Left ventricle myocardium inferior (tissue), 1 donor: ENCODE measurements at places on chromosomes 4 and X. TPM values are rescaled to one million over a fixed set of nuclear protein-coding genes. Genes with fewer than 3 reads are reported as not detected.
A peak's percentile ranks its signal among the peaks of the same experiment; 100 is the strongest.

DNA sequence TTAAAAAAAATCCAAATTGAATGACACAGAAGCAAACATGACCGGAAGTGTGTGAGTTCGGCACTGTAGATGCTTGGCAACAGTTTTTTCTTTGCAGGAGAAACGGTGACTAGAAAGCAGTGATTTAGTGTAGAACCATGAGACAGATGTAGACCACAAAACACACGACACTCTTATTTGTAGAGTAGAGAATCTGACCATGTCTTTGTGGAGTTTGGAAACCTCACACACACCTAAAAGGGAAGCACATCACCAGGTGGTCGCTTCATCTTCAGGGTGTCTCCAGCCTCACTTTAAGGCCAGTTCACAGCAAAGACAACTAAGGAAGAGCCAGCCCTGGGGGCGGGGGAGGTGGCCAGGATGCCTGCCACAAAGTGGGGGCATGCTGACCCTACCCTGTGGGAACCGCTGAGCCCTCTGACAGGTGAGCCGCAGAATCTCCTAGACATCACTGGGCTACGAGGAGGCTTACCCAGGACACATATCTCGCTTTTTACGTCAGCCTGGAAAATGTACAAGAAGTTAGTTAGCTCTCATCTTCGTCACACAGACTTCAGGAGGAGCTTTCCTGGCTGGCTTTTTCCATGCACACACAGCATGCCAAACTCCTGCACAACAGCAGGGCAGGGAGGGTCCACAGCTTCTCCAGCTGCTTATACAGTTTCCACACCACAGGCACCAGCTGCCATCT lies 64.4 kb upstream of the PDLIM3 start:
- no peak for DNase-seq
- H3K27me3 ChIP-seq: no peaks in the 10 kb centered on the region
- H3K27ac ChIP-seq: peak overlapping the region; percentile 70
- H3K4me1 ChIP-seq: peaks cover 48% of the 10 kb centered on the region
- H3K36me3 ChIP-seq: peaks cover 27% of the 10 kb centered on the region
- no peak overlapping the region for H3K4me3 ChIP-seq

- H3K27me3 ChIP-seq: no peaks in the 10 kb centered on the region
- H3K4me3 ChIP-seq: no peak overlapping the region
- no peaks in the 10 kb centered on the region for H3K4me1 ChIP-seq
- H3K36me3 ChIP-seq: no peaks in the 10 kb centered on the region
- no peak overlapping the region for H3K27ac ChIP-seq
These were observed 76.9 kb upstream of the PPARGC1A start for GRCh38 chr4:23966725-23967124.

DNA sequence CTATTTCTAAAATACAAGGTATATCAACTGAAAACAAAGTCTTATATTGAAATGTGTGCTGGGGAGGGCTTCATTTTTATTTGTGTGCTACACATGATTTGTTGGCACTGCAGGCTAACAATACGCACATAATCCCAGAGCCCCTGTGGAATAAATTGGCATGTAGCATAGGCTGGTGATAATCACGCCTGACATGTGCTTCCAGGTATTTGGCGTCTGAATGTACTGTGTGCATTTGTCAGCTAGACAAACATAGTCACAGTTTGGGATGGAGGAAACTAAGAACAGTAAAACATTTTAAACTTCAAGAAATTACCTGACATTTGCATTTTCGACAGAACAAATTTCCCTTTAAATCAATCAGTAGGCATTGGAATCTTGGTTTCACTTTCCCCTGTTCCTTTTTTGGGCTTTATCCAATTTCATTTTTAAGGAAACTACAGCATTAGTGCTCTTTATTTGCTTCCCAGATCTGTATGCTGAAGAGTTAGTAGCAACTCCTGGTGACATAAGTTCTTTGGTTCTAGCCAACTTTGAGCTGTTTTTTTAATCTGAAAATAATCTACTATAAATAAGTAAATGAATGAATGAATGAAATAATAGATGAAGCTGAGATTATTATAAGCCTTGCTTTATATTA lies 472.3 kb downstream of the PDHA2 start:
- no peak for DNase-seq
- no peaks in the 10 kb centered on the region for H3K27me3 ChIP-seq
- H3K27ac ChIP-seq: no peak overlapping the region
- peak overlapping the region; percentile 40 for H3K4me3 ChIP-seq

DNA sequence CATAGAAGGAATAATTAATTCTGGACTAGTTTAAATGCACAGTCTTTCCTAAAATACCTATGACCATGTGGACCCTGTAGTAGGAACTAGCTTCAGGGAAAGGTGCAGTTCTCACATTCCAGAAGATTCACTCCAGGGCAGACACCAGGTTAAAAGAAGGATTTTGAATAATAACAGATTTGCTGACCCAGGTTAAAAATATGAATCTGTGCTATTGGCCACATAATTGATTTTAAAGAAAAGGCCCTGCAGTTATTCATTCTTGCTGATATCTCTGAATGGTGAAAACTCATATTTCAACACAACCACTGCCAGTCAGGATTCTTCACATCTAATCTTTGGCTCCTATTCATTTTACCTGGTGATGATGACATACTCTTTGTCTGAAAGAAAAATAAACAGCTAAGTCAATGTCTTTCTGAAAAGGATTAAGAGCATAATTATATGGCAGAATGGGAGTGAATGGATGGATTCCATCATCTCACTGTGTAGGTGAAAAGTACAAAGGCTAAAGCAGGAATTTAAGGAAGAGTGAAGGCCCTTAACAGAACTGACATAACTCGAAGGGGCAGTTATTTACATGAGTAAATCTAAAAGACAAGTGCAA lies 432.8 kb downstream of the PDGFC start:
- no peak for DNase-seq
- no peak overlapping the region for H3K27ac ChIP-seq
- H3K4me3 ChIP-seq: no peak overlapping the region
- no peaks in the 10 kb centered on the region for H3K27me3 ChIP-seq
- H3K36me3 ChIP-seq: no peaks in the 10 kb centered on the region
- no peaks in the 10 kb centered on the region for H3K4me1 ChIP-seq

DNA sequence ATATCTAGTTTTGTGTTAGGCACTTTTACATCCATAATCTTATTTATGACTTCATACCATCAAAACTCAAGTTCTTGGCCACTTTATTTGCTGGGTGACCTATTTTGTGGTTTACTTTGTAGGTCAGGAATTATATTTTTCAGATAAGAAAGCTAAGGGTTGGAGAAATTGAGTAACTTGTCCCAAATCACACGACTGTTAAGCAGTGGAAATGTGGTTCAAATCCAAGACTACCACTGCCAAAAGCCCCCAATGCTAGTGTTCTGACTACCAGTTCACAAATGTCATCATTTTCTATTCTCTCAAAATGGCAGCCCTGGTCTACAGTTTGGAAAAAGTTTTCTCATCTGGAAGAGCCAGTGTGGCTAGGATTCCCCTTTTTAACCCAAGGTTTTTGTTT lies 74.6 kb downstream of the OPHN1 start:
- H3K36me3 ChIP-seq: no peaks in the 10 kb centered on the region
- no peaks in the 10 kb centered on the region for H3K4me1 ChIP-seq
- H3K4me3 ChIP-seq: no peak overlapping the region
- DNase-seq: no peak

The CPLX1 gene
- 4.8 TPM for total RNA-seq

DNA sequence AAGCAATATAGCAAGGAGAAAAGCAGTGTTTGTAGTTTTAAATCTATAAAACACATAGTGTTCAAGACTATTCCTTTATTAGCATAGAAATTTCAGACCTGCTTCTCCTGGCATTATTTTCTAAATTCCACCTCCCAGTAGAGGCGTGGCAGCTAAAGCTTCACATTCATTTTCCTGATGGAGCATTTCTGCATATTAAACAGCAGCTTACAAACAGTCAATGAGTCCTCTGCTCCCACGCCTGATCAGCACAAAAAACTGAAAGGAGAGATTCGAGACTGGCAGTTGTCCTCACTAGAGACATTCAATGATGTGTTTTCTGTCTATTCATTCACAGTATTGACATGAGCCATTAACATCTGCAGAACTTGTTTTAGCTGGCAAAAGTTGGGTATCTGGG lies 61.4 kb downstream of the SHISA3 start:
- H3K36me3 ChIP-seq: peaks cover 21% of the 10 kb centered on the region
- H3K27ac ChIP-seq: no peak overlapping the region
- H3K4me3 ChIP-seq: no peak overlapping the region
- no peak for DNase-seq

- peak overlapping the region; percentile 61 for H3K4me3 ChIP-seq
- H3K4me1 ChIP-seq: peaks cover 11% of the 10 kb centered on the region
- no peaks in the 10 kb centered on the region for H3K27me3 ChIP-seq
- H3K27ac ChIP-seq: peak overlapping the region; percentile 77
- no peak for DNase-seq
These were observed 570.4 kb upstream of the DIPK2B start for GRCh38 chrX:45771114-45771513.

DNA sequence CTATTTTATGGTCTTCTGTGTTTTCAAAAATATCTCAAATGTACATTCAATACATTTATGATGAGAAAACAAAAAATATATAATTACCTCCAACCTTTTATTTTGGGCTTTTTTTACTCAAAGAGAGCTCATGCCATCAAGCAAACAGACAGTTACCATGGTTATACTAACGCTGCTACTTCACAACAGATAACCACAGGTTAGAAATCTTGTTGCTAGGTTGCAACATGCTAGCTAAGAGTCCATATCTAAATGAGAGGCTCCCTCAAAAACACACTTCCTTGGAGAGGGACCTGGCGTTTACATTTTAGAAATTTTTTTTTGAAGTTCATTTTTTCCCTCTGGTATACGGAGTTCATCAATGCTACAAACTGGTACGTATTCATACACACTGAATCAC lies 44.3 kb downstream of the TBC1D9 start:
- H3K27me3 ChIP-seq: no peaks in the 10 kb centered on the region
- H3K27ac ChIP-seq: no peak overlapping the region
- H3K36me3 ChIP-seq: no peaks in the 10 kb centered on the region
- peaks cover 53% of the 10 kb centered on the region for H3K4me1 ChIP-seq
- no peak for DNase-seq
- H3K4me3 ChIP-seq: no peak overlapping the region

DNA sequence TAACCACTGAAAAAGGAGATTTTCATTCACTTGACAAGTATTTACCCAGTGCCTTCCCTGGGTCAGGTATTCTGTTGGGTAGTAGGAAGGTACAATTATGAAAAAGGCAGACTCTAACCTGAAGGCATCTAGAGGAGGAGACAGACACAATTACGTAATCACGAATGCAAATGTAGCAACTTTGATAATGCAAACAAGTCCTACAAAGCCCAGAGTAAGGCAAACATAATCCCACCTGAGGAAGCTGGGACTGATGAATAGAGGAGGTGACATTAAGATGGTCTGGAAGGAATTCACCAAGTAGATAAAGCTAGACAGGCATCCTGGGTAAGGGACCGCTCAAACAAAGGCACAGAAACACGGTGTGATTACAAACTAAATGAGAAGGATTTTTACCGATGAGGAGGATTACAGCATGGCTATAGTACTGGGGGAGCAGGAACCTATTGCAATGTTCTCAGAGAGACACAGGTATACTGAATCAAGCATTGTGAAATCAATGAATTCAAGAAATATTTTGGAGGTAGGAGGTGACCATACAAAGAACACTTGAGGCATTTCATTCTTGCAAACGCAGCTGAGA lies 37.1 kb downstream of the TMEM150C start:
- no peaks in the 10 kb centered on the region for H3K27me3 ChIP-seq
- no peak for DNase-seq
- H3K27ac ChIP-seq: no peak overlapping the region
- peaks cover 4% of the 10 kb centered on the region for H3K4me1 ChIP-seq
- H3K36me3 ChIP-seq: no peaks in the 10 kb centered on the region
- no peak overlapping the region for H3K4me3 ChIP-seq

DNA sequence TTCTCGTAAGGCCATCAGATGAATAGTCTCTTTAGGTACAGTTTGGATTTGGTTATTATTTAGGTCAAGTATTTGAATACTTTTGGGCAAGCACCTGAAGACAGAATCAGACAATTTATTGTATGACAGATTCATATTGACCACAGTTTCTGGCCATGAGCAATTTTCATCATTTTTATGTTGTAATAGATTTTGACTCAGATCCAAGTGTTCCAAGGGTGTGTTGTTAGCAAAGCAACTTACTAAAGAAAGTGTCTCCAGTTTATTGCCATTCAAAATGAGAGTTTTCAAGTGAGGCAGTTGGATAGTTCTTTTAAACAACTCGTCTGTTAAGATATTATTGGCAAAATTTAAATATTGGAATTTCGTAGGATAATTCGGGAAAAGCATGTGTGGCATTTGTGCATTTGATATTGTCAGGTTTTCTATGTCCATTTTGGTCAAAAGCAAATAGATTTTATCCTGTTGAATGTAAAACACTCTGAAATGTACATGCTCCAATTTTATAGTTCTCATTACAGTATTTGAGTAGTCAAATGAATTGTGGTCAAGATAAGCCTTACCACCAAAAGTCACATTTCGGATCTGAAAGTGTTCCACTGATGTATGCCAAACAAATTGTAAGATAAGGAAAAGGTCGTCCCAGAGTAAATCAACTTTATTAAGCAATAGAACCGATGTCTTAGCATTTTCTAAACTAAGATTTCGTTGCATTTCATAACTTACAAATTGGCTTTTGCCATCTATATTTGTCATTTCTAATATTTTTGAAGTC lies 8.4 kb downstream of the TLR10 start:
- no peaks in the 10 kb centered on the region for H3K27me3 ChIP-seq
- H3K4me1 ChIP-seq: no peaks in the 10 kb centered on the region
- no peak overlapping the region for H3K4me3 ChIP-seq
- no peak overlapping the region for H3K27ac ChIP-seq
- H3K36me3 ChIP-seq: no peaks in the 10 kb centered on the region
- no peak for DNase-seq

The ZCCHC4 gene
- total RNA-seq: 8.7 TPM

DNA sequence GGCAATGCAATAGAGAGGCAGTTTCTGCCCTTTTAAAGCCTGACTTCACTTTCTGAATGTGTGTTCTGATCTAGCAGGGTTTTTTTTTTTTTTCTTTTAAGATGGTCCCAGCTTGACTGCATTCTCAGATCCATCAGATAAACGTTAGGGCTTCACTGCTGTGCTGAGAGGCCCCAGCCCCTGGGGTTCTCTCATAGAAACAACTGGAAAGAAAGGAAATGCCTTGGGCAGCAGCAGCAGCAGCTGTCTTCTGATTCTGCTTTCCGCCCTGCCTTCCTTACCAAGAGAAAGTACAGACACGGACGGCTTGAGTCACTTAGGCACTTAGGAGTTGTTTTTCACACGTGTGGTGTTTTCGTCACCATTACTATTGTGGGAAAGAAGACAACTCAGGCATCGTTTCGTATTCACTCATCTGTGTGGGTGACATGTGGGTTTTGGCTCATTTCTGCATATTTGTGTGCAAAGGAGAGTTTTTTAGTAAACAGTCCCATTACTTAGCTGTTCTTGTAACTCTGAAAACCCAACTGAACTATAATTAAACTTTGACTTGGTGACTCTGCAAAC lies 172.0 kb downstream of the PTTG2 start:
- H3K27ac ChIP-seq: peak overlapping the region; percentile 71
- peaks cover 46% of the 10 kb centered on the region for H3K36me3 ChIP-seq
- no peak overlapping the region for H3K4me3 ChIP-seq
- H3K27me3 ChIP-seq: no peaks in the 10 kb centered on the region
- DNase-seq: no peak

The GRIA3 gene
- 3.7 TPM for total RNA-seq

The GAGE13 gene
- total RNA-seq: not detected
